ENCODE measurements at places on chromosomes 4 and X.

DNA sequence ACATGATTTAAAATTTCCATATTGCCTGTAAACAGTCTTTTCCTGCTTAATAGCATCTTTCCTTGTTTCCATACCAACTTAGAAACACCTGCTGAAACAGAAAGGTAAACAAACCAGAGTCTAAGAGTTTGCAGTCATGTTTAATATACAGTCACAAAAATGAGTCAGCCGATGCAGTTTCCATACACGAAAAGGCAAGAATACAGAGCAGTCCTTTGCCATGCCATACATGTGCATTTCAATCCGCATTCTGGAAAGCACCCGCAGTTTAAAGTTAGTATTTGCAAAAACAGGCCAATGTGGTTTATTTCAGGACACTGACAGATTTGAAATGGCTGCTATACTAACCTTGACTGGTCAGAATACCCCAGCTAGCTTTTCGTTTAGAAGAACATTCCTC is 32.1 kb downstream of the ASB5 start:
- no peak for DNase-seq

DNA sequence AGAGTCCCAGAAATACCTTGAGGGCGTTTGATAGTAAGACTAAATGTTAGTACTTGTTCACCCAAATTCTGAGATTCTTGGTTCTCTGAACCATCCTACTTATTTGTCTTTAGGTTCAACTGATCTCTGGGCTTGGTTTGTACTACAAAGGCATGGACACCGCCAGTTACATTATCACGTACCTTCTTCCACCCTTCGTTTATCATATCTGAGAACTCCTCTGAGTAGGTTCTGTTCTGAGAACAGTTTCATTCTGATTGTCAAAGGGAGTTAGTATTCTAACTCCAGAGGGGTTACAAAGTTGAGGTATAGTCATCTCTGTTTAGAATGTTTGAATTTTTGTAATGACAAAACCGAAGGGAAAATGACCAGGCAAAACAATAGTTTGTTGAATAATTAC is 19.3 kb downstream of the ZFX start:
- no peak for DNase-seq

DNA sequence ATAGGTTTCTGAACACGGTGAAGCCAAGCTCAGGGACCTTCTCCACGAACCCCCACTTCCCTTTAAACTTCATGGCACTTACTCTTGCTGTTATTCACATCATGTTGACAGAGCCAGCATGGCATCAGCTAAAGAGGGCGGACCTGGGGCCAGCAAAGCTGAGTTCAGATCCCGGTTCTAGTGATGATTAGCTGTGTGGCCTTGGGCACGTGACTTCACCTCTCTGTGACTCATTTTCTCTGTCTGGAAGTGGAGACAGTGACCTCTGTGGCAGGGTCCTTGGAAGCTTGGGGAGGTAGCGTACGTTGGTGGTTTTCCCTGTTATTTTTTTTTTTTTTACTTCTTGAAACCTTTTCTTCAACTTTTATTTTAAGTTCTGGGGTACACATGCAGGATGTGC is 13.4 kb downstream of the EVC start:
- DNase-seq = no peak

- DNase-seq = peak; percentile 94
Observed at GRCh38 chrX:49165901-49166881, 3.6 kb downstream of the MAGIX start.

- DNase-seq = no peak
Observed at GRCh38 chr4:186936496-186937375, 213.1 kb upstream of the FAT1 start.

DNA sequence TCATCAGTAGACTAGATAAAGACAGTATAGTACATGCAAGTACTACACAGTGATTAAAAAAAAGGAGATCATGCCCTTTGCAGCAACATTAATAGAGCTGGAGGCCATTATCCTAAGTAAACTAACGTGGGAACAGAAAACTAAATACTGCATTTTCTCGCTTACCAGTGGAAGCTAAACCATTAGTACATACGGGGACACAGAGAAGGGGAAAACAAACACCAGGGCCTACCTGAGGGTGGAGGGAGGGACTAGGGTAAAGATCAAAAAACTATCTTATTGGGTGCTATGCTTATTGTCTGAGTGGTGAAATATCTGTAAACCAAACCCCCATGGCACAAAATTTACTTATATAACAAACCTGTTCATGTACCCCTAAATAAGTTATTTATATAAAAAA is 836.9 kb downstream of the SH3BGRL start:
- DNase-seq = no peak

DNA sequence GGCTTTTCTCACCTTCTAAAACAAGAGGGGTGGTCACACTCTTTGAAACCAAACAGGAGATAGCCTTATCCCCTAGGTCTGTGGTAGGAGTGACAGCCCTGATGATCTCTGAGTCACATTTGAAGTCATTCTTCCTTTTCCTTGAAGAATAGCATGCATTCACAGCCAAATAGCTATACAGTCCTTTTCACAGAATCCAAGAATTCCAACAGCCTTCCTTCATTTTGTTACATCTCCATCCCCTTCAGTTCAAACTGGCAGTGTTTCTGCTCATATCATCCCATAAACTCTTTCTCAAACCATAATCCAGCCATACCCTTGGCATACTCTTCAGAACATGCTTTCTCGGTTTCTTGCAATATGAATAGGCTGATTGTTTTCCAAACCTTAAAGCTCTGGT is 33.3 kb upstream of the TMEM184C start:
- DNase-seq = no peak

GRCh38 chrX:16120431-16120830 is 2.9 kb upstream of the GRPR start:
- no peak for DNase-seq

DNA sequence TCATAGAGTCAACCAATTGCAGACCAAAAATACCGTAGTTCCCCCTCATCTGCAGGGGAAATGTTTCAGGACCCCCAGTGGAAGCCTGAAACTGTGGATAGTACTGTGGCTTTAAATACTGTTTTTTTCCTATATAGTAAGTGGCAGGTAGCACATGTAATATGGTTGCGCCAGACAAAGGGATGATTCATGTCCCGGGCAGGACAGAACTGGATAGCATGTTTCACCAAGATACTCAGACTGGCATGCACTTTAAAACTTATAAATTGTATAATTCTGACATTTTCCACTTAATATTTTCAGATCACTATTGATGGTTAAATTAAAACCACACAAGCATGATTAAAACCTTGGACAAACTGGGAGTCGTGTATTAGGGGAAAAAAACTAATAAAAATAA is 276.3 kb upstream of the AGA start:
- DNase-seq = no peak

GRCh38 chr4:39046249-39046648 is 14.0 kb upstream of the TMEM156 start:
- no peak for DNase-seq

DNA sequence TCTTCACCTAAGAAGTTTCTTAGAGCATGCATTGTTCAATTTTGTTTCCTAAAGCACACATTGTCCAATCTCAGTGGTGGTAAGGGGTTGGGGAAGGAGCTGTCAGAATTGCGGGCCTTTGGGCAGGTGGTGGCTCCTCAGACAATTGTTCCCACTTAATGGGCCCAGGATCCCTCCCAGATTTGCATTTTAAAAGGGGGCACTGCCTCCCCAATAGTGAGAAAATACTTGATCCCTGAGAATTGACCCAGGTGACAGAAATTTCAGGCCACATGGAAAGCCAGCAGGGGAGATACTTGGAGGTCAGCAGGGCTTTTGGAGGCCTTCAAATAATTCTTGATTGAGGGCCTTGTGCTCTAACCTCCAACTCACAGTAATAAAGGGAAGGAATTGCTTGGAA is 217.1 kb downstream of the ZNF674 start:
- no peak for DNase-seq

GRCh38 chr4:3342182-3342854 is 49.5 kb downstream of the RGS12 start:
- peak; percentile 86 for DNase-seq

DNA sequence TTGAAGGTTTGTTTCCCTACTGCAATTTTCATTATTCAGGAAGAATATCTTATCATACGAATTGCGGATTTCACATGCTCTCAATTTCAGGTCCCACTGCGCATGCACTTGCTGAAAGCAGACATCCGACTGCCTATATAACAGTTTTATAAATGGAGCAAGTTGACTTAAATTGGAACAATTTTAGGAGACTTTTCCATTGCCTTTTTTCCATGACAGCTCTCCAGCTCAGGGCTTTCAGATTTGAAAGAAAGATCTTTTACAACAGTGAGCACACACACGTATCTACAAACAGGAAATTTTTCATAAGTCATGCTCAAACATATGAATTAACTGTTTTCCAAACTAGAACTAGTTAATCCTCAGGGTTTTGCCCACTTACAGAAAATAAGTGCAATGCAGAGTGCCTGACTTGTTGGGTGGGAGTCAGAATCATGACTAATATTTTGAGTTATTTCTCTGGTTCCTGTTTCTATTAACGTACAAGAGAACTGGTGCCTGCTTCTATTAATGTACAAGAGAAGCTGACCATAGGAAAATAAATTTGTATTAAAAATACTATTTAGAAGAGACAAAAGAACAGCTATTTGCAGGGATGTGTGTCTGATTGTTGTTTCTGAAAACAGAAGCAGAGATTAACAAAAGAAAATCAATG is 137.9 kb downstream of the GPC3 start:
- DNase-seq = no peak

GRCh38 chr4:108227923-108228322 is 59.2 kb upstream of the LEF1 start:
- DNase-seq = no peak

- no peak for DNase-seq
Observed at GRCh38 chrX:152733261-152733975, at the start of the genes CSAG1 and MAGEA12. Gene CSAG1, minus strand, starts transcription at chrX:152733721. Its CDS starts 1,261 bp downstream, at chrX:152732460. Gene MAGEA12, plus strand, starts transcription at chrX:152733757. Its CDS starts 2,405 bp downstream, at chrX:152736162.
